Adrenal gland (tissue), 19 donors: ENCODE measurements at places on chromosomes 5 and 9. TPM values are rescaled to one million over a fixed set of nuclear protein-coding genes. Genes with fewer than 3 reads are reported as not detected.

The NSD1 gene
- total RNA-seq, result 21.3 TPM

DNA sequence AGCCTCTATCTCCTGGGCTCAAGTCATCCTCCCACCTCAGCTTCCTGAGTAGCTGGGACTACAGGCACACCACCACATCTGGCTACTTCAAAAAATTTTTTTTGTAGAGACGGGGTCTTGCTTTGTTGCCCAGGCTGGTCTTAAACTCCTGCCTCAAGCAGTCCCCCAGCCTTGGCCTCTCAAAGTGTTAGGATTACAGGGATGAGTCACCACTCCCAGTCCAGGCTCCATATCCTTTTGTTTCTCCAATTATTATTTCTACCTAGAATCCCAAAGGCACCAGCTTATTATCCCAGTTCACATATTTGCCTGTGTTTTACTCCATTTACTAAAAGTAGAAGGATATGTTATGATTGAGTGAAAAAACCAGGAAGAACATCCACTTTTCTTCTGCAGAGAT is 84.9 kb downstream of the TEK start:
- no peak for DNase-seq

GRCh38 chr5:43348207-43348606 is 35.0 kb upstream of the HMGCS1 start:
- DNase-seq, result no peak

GRCh38 chr5:143471041-143471509 is 67.6 kb upstream of the NR3C1 start:
- DNase-seq, result no peak

DNA sequence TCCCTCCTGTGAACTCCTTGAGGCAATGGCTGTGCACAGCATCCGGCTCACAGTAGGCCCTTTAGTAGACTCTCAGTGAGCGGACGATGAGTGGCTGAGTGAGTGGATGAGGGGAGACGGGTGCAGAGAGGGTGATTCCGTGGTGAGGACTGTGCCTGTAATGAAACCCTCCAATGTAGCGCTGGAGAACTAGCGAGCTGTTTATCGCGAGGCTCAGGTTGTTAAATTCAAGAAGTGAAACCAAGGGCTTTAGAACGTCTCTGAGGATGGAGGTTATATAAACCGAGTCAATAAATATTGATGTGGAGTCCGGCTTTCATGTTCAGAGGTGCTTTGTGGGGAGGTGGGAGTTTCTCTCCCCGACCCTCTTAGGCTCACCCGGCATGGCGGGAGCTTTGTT is 53.2 kb downstream of the NSG2 start:
- no peak for DNase-seq
